ENCODE measurements at places on chromosomes 7 and 10.

- DNase-seq = no peak
These were observed 77.4 kb upstream of the ANLN start for GRCh38 chr7:36312064-36312914.

- DNase-seq = no peak
These were observed 44.4 kb downstream of the TACR2 start for GRCh38 chr10:69372126-69372980.

DNA sequence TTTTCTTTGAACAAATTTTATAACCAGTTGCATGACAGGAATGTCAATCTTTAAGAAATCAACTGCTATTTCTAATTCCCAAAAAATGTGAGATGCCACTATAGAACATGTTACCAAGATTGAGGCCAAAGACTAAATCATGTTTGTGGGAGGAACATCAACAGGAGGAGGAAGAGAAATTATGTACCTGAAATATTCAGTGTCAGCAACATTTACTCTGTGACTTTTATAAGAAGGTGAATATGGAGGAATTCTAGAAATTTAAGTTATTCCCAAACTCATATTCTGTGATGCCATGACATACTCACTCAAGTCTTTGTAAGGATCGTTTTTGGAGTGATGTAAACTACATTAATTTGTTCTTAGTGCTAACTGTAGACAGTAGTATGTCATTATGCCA lies 408.4 kb downstream of the SH2D4B start:
- no peak for DNase-seq

DNA sequence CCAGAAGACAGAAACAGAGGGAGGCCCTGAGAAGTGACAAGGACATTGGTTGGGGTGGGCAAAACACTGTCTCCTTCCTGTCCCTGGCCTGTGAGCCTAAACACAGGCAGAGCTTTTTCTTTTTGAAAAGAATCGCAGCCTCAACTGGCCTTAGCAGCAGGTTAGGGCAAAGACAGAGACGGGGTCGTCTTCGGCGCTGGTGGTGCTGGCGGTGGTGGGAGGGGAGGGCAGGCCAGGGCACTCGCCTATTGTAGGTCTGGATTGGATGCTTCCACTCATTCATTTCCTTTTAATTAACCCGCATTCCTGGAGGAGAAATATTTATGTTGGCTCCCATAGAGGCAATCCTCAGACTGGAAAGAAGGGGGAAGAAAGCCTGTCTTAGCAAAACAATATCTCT lies 22.6 kb downstream of the WNT8B start:
- no peak for DNase-seq

DNA sequence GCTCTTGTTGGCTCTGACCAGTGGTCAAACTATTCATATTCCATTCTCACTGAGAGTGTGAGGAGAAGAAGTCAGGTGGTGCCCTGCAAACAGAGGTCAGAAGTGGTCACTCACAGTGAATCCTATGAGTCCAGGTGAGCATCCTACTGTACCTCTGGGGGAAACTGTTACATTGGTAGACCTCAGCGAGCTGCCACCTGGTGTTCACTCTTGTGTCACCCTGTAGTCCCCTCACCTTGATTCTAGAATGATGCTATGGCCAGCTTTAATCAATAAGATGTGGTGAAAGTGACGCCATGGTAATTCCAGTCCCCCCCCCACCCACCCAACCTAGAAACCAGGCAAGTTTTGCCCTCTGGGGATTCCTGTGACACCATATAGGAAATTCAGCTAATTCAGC lies 1.2 kb upstream of the AMPH start:
- no peak for DNase-seq

- DNase-seq = no peak
These were observed 104.7 kb upstream of the PCDH15 start for GRCh38 chr10:54905578-54906192.
